ENCODE measurements at places on chromosomes 3 and 15.

DNA sequence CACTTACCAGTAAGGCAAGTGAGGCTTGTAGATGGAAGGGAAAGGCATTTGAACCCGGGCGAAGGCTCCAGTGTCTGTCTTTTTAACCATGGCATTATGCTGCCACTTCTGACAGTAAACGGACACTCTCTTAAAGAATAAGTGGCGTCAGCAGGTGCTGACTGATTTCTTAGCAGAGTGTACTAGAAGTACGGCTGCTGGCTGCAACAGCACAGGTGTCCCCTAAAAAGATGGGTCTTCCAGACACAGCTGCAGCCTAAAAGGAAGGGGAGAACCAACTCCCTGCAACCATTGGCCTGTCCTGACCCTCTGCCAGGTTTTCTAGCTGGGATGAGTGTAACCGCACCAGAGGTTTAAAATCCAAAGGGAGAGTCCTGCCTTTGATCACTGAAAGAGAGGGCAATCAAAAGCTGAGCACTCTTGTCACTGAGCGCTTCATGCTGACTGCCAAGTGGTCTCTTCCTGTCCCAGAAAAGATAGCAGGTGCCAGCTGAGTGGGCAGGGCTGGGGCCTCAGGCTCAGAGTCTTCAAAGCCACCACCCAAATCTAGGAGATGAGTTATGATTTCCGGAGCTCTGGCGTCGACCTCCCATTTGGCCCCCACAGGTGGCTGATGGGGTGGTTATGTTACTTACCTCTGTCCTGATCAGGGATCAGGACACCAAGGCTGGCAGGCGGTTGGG is 255.8 kb downstream of the SLCO3A1 start:
- peaks cover 2% of the 10 kb centered on the region for H3K4me1 ChIP-seq
- H3K27me3 ChIP-seq: no peaks in the 10 kb centered on the region
- H3K27ac ChIP-seq: no peak overlapping the region
- H3K4me3 ChIP-seq: no peak overlapping the region

DNA sequence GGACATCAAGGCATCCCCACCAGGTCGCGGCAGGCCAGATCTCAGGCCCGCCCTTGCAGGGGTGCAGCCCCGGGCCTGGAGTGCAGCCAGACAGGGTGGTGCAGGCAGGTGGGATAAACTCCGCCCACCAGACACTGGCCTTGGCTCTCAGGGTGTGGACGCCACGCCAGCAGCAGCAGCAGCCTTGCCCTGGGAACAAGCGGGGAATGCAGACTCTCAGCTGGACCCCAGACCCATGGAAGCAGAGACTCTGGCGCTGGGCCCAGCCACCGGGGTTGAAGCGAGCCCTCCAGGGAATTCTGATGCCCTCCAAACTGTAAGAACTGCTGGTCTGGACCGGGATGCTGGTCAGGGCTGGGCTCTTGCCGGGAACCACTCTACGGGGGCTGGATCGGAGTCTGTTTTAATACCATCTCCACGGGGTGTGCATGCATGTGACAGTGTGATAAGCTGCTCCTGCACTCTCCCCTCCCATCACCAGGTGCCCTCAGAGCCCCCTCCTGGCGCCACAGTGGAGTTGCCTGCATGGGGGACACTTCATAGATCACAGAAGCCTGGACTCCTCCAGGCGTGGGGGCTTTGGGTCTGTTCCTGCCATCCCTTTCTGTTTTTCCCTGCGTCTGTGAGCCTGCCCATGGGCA is 142.7 kb downstream of the NSMCE3 start:
- H3K4me3 ChIP-seq: no peak overlapping the region
- no peak for DNase-seq
- no peak overlapping the region for H3K27ac ChIP-seq
- no peaks in the 10 kb centered on the region for H3K36me3 ChIP-seq
- peaks cover 3% of the 10 kb centered on the region for H3K4me1 ChIP-seq

DNA sequence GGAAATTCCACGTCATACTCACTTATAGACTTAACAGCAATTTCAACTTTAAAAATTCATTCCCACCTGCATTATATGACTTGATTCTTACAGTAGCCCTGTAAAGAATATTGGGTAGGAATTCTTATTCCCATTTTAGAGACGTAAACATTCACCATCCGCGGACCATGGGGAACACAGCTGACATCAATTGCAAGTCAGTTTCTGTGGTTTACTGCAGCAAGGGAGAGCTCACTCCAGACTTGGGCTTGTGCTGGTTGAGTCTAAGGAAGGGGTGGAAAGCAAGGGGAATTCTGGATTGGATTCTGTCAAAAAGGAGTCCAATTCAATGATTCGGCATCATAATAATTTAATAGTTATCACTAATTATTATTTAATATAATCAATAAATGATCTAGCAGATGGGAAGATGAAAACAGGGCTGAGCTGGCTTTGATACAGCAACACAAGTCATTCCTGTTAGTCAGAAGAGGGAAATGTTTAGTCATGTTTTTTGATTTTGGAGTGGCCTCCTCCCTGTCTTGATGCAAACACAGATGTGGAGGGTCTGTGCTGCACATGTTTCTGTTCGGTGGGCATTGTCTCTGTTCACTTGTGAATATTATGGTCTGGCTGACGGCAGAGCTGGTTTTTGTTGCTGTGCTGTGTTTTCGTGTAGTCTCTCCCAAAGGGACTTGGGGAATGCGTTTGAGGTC is 9.7 kb downstream of the LIPC start:
- no peaks in the 10 kb centered on the region for H3K27me3 ChIP-seq
- DNase-seq: no peak
- no peak overlapping the region for H3K27ac ChIP-seq
- no peaks in the 10 kb centered on the region for H3K36me3 ChIP-seq

- no peaks in the 10 kb centered on the region for H3K36me3 ChIP-seq
- H3K27me3 ChIP-seq: no peaks in the 10 kb centered on the region
- H3K4me3 ChIP-seq: no peak overlapping the region
- no peak overlapping the region for H3K27ac ChIP-seq
- DNase-seq: no peak
Measured at GRCh38 chr3:13045904-13046568, 27.2 kb downstream of the IQSEC1 start.

- H3K4me3 ChIP-seq: no peak overlapping the region
- DNase-seq: no peak
- no peaks in the 10 kb centered on the region for H3K36me3 ChIP-seq
Measured at GRCh38 chr15:69576035-69576526, 123.5 kb downstream of the RPLP1 start.

DNA sequence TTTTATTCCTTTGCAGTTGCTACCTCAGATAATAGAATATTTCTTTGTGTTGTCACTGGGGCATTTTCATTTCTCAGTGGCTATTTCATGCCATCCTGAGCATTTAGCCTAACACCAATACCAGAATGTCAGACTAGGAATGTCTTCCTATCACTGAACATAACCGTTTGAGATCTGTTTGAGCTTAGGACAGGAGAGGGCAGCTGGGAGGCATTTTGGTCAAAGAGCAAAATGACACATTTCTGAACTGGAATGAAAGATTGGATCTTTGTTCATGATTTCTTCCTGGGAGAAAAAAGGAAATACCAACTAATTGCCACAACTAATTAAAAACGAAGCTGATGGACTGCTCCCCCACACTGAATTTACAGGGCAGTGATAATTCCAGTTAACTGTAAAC is 921.3 kb upstream of the NR2F2 start:
- no peak overlapping the region for H3K27ac ChIP-seq
- H3K4me3 ChIP-seq: no peak overlapping the region
- no peaks in the 10 kb centered on the region for H3K27me3 ChIP-seq
- H3K4me1 ChIP-seq: no peaks in the 10 kb centered on the region
- no peak for DNase-seq
- no peaks in the 10 kb centered on the region for H3K36me3 ChIP-seq

- H3K4me3 ChIP-seq: peak overlapping the region; percentile 67
- no peak for DNase-seq
- no peak overlapping the region for H3K27ac ChIP-seq
- no peaks in the 10 kb centered on the region for H3K36me3 ChIP-seq
- H3K4me1 ChIP-seq: no peaks in the 10 kb centered on the region
- H3K27me3 ChIP-seq: peaks cover 2% of the 10 kb centered on the region
Measured at GRCh38 chr3:141231952-141232823, 563 bp downstream of the PXYLP1 start.

DNA sequence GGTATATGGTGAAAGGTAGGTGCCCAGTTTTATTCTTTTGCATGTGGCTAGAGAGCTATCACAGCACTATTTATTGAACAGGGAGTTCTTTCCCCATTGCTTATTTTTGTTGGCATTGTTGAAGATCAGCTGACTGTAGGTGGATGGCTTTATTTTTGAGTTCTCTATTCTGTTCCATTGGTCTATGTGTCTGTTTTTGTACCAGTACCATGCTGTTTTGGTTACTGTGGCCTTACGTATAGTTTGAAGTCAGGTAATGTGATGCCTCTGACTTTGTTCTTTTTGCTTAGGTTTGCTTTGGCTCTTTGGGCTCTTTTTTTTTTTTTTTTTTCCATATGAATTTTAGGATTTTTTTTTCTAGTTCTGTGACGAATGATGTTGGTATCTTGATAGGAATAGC is 139.2 kb upstream of the CTNNB1 start:
- H3K4me1 ChIP-seq: no peaks in the 10 kb centered on the region
- no peak overlapping the region for H3K27ac ChIP-seq
- H3K36me3 ChIP-seq: no peaks in the 10 kb centered on the region
- no peaks in the 10 kb centered on the region for H3K27me3 ChIP-seq
- no peak for DNase-seq

DNA sequence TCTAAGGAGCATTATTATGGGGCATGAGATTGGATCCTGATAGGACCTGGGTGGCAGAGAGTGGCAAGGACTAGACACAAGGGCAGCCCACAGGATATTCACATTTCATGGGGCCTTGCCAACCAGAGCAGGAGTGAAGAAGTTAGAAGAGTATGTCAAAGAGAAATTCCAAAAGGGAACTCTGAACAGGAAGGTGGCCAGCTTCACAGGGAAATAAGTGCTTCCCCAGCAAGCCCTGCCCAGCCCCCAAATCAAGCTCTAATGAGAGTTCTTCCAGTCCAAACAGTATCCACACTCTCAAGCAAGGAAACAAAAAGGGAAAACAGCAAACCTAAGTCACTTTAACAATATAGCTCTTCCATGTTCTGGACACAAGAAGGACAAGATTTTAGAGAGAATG is 130.2 kb upstream of the COL8A1 start:
- no peak overlapping the region for H3K27ac ChIP-seq
- H3K36me3 ChIP-seq: no peaks in the 10 kb centered on the region
- no peaks in the 10 kb centered on the region for H3K4me1 ChIP-seq
- H3K27me3 ChIP-seq: no peaks in the 10 kb centered on the region
- no peak for DNase-seq

DNA sequence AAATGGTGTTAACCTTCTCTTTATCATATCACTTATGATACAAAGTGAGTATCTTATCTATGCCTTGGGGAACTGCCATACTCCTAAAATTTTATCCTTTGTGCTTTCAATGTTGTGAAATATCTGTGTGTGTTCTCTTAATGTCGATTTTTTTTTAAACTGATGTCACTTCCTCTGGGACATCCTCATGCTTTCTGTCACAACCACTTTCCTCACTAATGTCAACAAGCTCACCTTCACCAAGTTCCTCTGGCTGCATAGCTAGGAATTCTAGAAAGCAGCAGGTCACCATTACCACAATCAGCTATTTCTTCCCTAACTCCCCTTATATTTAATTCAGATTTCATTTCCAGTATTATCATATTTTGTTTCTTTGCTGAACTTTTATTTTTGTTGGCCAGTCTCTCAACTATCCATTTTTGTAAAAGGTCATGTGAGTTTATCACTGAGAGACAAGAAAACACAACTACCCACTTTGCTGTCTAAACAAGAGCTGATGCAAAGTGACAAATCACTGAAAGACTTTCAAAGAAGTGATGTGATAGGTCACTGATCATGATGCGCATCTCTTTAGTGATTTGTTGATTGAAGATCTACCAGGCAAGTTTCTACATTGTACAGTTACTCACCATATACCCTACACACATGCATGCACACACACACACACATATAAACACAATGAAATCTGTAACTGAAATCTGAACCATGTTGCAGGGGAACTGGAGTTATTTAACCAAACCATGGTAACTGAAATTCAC is 369.0 kb downstream of the ULK4 start:
- no peak overlapping the region for H3K4me3 ChIP-seq
- H3K4me1 ChIP-seq: no peaks in the 10 kb centered on the region
- H3K27me3 ChIP-seq: no peaks in the 10 kb centered on the region
- no peak overlapping the region for H3K27ac ChIP-seq
- no peaks in the 10 kb centered on the region for H3K36me3 ChIP-seq

GRCh38 chr3:22907796-22908195 is 295.3 kb upstream of the UBE2E2 start:
- H3K27me3 ChIP-seq: no peaks in the 10 kb centered on the region
- H3K4me3 ChIP-seq: no peak overlapping the region
- no peak for DNase-seq
- no peaks in the 10 kb centered on the region for H3K4me1 ChIP-seq

- H3K4me3 ChIP-seq: no peak overlapping the region
- H3K4me1 ChIP-seq: no peaks in the 10 kb centered on the region
- H3K27ac ChIP-seq: no peak overlapping the region
- H3K36me3 ChIP-seq: no peaks in the 10 kb centered on the region
- H3K27me3 ChIP-seq: no peaks in the 10 kb centered on the region
Measured at GRCh38 chr15:32134842-32135241, 104.5 kb downstream of the CHRNA7 start.

GRCh38 chr3:30496066-30496966 is 110.1 kb upstream of the TGFBR2 start:
- no peaks in the 10 kb centered on the region for H3K36me3 ChIP-seq
- no peak overlapping the region for H3K4me3 ChIP-seq
- H3K27me3 ChIP-seq: no peaks in the 10 kb centered on the region
- no peak for DNase-seq
- no peak overlapping the region for H3K27ac ChIP-seq
- no peaks in the 10 kb centered on the region for H3K4me1 ChIP-seq

GRCh38 chr15:26634319-26634718 is 138.5 kb downstream of the GABRB3 start:
- no peaks in the 10 kb centered on the region for H3K36me3 ChIP-seq
- no peak for DNase-seq
- no peak overlapping the region for H3K27ac ChIP-seq
- H3K4me3 ChIP-seq: no peak overlapping the region

- H3K27ac ChIP-seq: no peak overlapping the region
- H3K27me3 ChIP-seq: no peaks in the 10 kb centered on the region
- no peaks in the 10 kb centered on the region for H3K4me1 ChIP-seq
- no peak for DNase-seq
Measured at GRCh38 chr3:37124435-37124834, 49.9 kb downstream of the LRRFIP2 start.

- H3K36me3 ChIP-seq: no peaks in the 10 kb centered on the region
- no peak for DNase-seq
- H3K4me3 ChIP-seq: no peak overlapping the region
Measured at GRCh38 chr15:93617443-93617842, 528.4 kb upstream of the RGMA start.

DNA sequence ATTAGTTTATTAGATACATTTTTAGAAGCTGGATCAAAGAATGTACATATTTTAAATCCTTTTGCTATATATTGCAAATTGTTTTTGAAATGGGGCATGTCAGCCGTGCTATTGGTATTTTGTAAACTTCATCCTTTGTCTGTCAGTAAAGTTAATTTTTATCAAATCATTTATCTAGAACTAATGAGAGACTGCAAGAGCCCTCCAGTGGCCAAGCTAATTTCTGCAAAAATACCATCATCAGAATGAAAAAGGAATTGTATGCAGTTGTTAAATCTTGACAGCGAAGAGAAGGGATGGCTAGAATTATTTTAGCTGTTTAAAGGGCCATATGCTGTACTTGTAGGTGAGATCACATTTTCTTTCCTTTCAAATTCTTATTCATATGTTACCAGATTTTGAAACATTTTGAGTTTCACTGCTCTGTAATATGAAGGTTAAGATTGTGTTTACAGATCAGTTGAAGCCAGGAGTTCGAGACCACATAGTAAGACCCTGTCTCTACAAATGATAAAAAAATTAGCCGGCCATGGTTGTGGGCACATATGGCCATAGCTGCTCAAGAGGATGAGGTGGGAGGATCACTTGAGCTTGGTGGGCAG is 8.1 kb upstream of the CLDN11 start:
- no peaks in the 10 kb centered on the region for H3K36me3 ChIP-seq
- no peak overlapping the region for H3K27ac ChIP-seq
- H3K27me3 ChIP-seq: no peaks in the 10 kb centered on the region
- no peaks in the 10 kb centered on the region for H3K4me1 ChIP-seq
- DNase-seq: no peak
